ENCODE measurements at places on chromosomes 11 and 22.

DNA sequence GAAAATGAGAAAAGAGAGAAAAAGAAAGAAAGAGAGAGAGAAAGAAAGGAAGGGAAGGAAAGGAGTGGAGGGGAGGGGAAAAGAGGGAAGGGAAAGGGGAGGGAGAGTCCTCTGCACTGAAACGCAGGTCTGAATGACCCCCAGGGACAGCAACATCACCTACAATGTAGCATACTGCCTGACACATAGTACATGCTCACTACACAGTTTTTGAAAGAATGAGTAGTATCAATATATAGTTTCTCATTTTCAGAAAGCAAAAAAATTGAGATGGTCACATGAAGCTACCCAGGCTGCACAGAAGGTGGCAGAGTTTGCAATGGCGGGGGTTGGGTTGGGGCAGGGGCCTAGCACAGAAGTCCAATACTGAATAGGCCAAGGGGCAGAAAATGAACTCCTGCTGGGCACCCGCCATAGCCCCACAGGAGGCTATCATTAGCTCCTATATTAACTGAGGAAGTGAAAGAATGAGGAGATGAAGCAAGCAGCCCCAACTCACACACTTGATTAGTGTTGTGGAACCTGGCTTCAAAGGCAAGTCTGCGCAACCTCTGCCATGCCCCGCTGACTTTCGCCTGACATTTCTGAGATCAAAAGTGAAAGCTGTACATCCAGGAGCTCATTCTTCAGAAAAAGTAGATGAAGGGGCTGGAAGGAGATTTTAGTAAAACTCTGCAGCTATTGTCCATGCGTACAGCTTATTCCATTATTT lies 241.2 kb upstream of the SYN3 start:
- DNase-seq = no peak

- no peak for DNase-seq
Measured at GRCh38 chr11:68335683-68336082, 23.3 kb downstream of the LRP5 start.

GRCh38 chr11:108597736-108598355 lies 4.3 kb upstream of the EXPH5 start:
- no peak for DNase-seq

GRCh38 chr11:96187822-96188221 lies 155.2 kb downstream of the MAML2 start:
- no peak for DNase-seq

DNA sequence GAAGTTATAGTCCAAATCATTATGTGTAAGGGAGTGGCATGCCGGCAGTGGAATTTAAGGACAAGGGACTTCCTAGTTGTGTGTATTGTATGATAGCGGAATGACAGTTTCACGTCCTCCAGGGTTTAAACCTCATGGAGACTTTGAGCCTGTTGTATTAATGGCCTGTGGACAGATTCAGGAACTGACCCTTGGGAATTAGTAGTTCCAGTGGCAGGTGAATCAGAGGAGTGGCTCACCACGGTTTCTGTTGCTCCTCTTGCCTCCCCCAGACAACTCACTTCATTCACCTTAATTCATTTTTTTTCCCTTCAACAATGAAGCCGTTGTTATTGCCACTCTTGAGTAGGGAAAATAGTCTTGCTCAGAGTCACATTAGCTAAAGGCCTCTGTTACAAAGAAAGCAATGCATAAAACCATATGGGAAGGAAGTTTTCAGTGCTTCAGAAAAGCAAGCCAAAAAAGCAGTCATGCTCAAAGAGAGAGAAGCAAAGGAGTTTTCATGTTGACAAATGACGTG lies 22.6 kb downstream of the AMOTL1 start:
- DNase-seq = no peak

DNA sequence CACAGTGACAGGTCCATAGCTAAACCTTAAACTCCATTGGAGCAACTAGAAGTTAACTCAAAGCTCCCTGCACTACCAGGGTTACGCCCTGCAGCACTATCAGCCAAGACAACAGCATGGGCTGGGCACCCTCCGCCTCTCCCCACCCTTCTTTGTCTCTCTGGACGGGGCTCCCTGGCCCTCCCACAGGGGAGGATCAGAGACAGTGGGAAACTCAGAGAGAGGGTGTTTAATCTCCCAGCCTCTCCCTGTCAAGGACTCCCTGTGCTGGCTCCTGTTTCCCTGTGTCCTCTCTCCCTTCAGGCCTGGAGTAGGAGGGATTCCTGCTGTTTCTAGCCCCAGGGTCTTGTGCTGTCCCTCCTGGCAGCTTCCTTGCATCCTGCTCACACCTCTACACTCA lies 56.9 kb upstream of the CSNK2A3 start:
- DNase-seq = peak; percentile 92

GRCh38 chr22:22507743-22508273 lies 734 bp downstream of the ZNF280B start:
- DNase-seq = peak; percentile 9

- peak; percentile 36 for DNase-seq
Measured at GRCh38 chr22:43013355-43014315, 1.3 kb downstream of the PACSIN2 start.

DNA sequence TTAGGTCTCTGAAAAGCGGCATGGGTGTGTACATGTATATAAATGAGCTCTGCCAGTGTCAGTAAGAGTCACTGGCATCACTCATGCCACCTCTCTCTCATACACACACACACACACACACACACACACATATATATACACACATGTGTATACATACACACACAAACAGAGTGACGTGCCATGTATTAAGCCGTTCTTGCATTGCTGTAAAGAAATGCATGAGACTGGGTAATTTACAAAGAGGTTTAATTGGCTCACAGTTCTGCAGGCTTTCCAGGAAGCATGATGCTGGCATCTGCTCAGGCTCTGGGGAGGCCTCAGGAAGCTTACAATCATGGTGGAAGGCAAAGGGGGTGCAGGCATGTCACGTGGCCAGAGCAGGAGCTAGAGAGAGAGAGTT lies 105.6 kb upstream of the NNMT start:
- DNase-seq = no peak

DNA sequence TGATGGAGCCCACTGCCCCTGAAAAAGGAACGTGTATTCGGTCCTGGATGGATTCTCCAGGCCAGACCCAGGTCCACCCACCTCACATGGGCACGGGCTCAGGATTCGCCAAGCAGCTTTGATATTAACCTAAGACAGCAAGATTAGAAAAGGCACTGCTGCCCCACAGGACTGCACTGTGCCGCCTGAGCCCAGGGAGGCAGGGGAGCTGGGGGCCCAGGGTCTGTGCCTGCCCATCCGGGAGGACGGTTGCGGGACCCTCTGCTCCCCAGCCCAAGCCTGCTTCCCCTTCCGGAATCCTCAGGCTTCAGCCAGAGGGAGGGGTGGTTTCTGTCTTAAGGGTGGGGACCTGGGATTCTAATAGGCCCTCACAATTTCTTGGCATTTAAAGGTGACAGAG lies 13.5 kb upstream of the VSIG10L2 start:
- DNase-seq = no peak

GRCh38 chr22:23178512-23179254 lies 1.6 kb upstream of the BCR start:
- peak; percentile 83 for DNase-seq

GRCh38 chr11:36261094-36261493 lies 28.1 kb downstream of the COMMD9 start:
- DNase-seq = no peak

DNA sequence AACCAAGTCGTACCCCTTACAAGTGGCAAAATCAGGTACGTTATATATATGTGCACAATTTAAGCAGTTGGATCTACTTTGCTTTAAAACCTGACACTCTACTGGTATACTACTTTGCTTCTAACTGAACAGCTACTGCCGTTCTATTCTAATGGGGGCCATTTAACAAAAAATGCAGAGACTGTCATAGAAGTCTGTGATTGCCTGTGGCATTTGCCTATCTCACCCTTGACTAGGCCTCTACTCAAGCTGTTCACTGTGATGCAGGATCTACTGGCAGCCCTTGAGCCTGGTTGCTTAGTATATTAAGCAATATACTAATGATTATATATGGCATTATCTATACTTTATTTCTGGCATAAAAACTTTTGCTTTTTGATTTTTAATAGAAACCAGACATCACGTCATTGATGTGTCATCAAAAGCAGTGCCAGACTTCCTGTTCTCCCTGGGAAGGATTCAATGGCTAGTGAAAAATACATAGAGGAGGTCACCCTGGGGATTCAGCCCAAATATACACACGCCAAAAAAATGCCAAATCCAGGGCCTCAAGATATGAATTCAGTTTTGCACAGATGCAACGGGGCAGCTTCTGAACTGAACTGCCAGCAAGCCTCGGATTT lies 40.0 kb upstream of the FIBIN start:
- no peak for DNase-seq

- no peak for DNase-seq
Measured at GRCh38 chr11:16261836-16262644, 94.3 kb downstream of the SOX6 start.

DNA sequence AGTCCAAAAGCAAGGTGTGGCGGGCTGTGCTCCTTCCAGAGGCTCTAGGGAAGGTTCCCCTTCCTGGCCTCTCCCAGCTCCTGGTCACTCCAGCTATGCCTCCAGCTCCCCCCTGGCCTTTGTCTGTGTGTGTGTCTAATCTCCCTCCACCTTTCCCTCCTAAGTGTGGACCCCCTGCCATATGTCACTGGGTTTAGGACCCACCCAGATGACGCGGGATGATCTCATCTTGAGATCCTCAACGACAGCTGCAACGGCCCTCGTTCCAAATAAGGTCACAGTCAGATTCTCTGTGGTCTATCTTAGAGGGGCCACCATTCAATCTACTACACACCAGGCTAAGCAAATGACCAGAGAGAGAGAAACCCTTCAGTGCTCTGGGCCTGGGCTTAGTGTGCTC lies 107.9 kb downstream of the ARHGAP8 start:
- DNase-seq = no peak

GRCh38 chr22:23478175-23478574 lies 101.9 kb downstream of the IGLL1 start:
- peak; percentile 57 for DNase-seq

DNA sequence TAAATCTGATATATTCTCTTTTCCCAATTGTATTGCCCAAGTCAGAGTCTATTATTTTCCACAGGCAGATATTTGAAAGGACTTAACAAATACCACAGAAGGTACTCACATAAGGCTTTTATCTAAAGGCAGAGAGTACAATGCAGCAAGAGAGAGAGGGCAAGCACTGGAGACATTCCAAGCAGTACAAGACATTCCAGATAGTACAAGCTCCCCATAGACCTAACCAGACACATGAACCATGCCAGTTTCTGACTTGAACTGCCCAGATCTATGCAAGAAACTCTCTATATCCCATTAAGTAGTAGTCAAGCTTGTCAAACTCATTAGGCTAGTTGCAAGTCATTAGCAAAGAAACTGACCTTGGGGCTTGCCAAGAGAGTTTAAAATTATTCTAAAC lies 11.2 kb upstream of the MS4A6E start:
- no peak for DNase-seq

DNA sequence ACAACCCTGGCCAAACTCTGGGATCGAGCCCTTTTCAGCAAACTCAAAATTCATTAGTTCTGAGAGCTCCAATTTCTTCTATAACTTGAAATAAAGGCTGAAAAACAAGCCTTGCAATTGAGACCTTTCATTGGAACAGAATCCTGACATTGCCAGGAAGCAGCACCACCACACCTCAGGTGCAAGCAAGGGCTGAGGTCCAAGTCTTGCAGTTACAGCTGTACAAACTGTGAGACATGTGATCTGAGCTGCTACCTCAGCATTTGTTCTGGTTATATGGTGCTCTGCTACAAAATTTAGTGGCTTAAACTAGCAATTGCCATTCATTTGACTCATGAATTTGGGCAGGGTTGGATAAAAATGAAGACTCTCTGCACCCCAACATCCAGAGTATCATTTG lies 18.1 kb downstream of the OR5AS1 start:
- DNase-seq = no peak

DNA sequence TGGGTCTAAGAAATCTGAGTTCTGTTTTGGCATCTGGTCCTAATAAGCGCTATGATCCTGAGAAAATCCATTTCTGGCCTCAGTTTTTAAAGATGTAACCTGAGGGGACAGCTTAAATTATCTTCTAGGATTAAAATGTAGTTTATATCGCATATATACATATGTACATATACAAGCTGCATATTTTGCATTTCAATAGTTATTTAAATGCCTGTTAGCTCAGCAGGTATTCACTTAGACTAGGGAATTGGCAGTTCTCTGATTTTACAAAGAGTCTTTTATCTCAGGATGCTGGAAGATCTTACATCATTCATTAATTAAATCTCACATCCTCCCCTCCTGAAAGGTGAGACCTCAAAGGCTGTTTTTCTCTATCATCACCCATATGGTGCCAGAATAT lies 1232.8 kb downstream of the LRRC4C start:
- no peak for DNase-seq

DNA sequence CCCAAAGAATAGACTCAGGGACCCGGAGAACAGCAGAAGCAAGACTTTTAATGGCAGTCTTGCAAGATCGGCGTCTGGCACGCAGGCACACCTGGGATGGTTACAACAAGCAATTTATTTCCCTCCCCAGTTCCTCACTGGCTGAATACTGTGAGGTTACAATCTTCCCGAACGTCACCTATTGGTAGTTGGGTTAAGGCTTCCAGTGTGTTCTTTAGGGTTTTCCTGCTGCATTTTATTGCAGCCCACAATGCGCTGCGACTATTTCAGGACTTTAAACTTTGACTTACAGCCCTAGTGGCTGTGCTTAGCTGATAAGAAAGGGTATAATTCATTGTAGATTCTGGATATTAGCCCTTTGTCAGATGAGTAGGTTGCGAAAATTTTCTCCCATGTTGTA lies 11.5 kb upstream of the TRIM68 start:
- DNase-seq = no peak

- DNase-seq = no peak
Measured at GRCh38 chr11:113241636-113242054, 72.7 kb upstream of the TTC12 start.

- no peak for DNase-seq
Measured at GRCh38 chr11:82082976-82083375, 650.7 kb downstream of the FAM181B start.

DNA sequence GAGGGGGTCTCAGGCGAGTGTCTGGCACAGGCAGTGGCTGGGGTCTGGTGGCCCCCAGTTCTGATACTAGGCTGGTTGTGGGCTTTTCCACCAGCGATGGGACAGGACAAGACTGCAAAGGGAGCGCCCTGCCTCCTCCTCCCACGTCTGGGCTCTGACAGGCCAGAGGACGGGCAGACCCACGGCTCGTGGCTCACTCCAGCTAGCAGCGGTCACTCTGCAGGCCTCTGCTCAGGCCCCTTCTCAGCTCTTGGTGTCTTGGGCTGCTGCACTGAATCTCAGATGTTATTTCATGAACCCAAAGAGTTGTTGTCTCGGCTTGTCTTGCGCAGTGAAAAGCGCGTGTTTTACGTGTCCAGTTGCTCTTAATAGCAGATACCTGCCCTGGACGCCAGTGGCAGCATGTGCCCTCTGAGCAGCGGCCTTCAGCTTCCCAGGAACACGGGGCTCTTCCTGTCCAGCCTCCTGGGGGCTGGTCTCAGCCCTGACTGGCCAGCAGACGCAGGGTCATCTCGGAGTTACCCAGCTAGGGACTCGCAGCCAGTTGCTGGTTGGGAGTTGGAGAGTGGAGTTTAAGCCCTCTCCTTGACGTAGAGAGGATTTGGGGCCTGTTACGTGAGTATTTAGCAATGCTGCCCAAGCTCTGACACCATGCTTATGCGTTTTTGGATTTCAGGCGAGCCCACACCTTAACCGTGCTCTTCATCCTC lies 9.6 kb downstream of the PTDSS2 start:
- no peak for DNase-seq

- DNase-seq = no peak
Measured at GRCh38 chr11:60377401-60378136, 763 bp upstream of the MS4A7 start.

GRCh38 chr11:110279881-110280280 lies 16.5 kb downstream of the RDX start:
- no peak for DNase-seq

All from hematopoietic multipotent progenitor cell treated with erythropoietin and hydrocortisone succinate and interleukin-3 and kit ligand, for 6 days (in vitro differentiated cells).